ENCODE measurements at places on chromosomes 2 and 18.
A peak's percentile ranks its signal among the peaks of the same experiment; 100 is the strongest.

DNA sequence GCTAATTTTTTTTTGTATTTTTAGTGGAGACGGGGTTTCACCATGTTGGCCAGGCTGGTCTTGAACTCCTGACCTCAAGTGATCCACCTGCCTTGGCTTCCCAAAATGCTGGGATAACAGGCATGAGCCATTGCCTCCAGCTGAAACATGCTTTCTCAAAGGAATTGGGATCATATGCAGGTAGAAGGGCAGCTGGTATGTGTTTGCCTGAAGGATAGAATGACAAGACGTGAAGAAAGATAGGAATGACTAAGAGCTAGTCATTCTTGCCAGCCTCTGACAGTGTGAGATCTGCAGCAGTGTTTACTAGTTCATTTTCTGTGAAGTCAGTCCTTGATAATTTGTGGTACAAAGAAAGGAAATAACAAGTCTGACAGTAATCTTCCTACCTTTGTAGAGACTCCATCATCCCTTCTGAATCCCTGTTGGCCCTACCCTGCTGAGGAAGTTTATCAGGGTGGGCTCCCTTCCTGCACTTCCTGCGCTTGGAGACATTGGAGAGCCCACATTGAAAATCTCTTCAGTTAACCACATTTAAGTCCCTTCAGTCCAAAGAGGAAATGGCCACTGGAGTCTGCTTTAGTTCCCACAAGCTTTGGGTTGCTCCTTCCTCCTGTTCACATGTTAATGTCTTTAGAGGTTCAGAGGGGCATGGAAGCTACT, 14.7 kb downstream of the CFLAR start:
- DNase-seq = no peak

- no peak for DNase-seq
Measured at GRCh38 chr2:44789971-44790721, 151.4 kb upstream of the SIX3 start.

DNA sequence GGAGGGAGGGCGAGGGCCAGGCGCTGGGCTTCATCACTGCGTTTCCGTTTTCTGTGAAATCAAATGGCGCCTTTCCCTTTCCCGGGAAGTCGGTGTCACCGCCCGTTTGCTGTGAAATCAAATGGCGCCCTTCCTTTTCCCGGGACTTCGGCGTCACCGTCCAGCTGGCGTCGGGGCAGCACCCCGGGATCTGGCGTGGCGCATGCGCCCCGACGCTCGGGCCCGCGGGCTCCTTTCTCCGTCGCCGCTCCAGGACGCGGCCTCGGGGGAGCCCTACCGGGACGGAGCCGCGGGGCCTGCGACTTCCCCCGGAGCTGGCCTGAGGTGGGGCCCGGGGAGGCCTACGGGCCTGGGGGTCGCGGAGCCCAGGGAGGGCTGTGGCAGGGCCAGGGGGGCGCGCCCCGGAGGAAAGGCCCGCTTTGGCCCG, at the start of gene FAM228A:
Gene FAM228A, plus strand, starts transcription at position 203 of the 427 bp plus-strand sequence. CDS start 428 bp downstream, outside the sequence.
- no peak for DNase-seq

DNA sequence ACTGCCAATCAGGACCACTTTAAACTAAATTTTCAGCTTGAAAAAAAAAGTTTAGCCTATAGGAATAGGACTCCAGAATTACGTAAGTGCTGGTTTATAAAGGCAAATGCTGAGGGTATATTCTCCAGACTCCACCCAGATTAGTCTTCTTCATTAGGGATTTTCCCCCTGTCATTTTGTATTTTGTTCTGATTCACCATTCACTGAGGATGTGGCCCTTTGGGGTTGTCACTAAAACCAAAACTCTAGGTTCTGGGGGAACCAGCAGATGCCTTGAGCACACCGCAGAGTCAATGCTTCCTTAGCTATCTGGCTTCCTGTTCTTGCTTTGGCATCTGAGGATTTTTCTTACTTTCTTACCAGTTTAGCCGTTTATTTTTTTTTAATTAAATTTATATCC, 10.5 kb downstream of the SCYGR4 start:
- DNase-seq = no peak

- DNase-seq = no peak
Measured at GRCh38 chr2:226183550-226183949, 616.1 kb downstream of the IRS1 start.

- no peak for DNase-seq
Measured at GRCh38 chr2:43559391-43560230, 36.2 kb downstream of the THADA start.

DNA sequence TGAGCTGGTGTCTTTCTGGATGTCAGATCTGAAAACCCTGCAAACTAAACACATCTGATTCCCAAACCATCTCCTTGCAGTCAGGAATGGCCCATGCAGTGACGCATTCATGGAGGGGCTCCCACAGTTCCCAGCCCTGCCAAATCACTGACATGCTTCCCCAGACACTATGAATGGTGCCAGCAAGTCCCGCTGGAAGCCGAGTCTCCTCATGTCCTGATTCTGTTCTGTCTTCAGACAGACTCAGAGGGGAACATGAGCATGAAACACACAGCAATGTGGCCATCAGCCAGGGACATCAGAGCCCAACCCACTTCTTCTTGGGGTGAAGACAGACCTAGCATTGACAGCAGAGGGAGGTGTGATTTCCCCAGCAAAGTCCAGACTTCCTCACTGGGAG, 83.7 kb downstream of the TTC32 start:
- no peak for DNase-seq

DNA sequence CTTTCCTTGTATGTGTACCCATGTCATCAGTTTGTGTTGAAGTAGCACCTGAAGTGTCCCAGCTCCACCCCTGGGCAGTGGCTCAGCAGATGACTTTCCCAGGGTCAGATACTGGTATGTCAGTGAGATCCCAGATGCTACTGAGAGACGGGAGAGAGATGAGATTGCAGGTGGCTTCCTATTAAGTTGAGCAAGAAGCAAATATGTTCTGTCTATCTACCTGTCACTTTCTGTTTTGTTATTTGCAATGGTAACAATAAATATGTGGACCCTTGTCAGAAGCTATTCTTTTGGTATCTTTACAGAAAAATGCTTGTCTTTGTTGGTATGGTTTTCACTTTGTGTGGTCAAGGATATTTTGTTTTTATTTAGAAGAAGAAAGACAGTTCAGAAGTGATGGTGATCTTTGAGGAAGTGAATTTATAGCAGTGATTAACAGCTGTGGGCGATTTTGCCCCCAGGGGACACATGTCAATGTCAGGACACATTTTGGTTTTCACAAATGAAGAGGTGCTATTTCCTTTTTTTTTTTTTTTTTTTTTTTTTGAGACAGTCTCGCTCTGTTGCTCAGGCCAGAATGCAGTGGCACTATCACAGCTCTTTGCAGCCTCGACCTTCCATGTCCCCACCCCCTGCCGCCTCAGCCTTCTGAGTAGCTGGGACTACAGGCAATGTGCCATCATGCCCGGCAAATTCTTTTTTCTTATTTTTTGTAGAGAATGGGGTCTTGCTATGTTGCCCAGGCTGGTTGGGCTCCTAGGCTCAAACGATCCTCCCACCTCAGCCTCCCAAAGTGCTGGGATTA, 21.4 kb downstream of the MGAT5 start:
- no peak for DNase-seq

- DNase-seq = no peak
Measured at GRCh38 chr2:68787356-68787755, 52.7 kb downstream of the ARHGAP25 start.

DNA sequence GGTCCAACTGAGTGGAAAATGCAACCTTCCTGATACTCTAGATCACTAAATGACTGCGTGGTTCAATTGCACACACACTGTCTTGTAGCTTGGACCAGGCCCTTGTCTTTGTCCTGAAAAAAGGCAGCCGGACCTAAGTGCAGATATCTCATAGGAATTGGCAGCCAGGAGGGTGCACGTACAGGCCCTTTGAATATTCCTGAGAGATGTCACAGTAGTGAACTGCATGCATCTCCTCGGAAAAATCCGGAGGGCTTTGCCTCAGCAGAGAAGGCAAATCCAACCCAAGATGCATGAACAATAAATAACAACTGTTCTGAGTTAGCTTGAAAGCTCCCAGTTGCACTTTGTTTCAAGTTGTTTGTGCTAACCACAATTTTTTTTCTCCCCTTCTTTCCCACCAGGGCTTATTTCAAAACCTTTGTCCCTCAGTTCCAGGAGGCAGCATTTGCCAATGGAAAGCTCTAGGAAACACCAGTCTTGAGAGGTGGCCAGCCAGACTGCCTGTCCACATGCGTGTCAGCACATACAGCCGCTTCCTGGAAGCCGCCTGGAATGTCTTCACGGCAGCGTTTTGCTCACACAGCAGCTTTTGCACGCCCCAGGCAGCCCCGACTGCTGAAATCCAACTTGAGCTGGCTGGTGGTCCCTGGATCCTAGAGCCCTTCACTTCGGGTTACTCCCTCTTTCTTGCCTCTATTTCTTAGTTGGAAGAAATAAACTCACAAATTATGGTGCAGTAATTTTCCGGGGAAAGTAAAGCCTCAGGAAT, 54.4 kb upstream of the FOSL2 start:
- no peak for DNase-seq

GRCh38 chr18:44705075-44705675, 24.5 kb downstream of the SETBP1 start:
- DNase-seq = no peak

- DNase-seq = no peak
Measured at GRCh38 chr2:28350196-28350595, 42.5 kb upstream of the FOSL2 start.

- no peak for DNase-seq
Measured at GRCh38 chr2:220783671-220784070, 788.4 kb downstream of the EPHA4 start.

DNA sequence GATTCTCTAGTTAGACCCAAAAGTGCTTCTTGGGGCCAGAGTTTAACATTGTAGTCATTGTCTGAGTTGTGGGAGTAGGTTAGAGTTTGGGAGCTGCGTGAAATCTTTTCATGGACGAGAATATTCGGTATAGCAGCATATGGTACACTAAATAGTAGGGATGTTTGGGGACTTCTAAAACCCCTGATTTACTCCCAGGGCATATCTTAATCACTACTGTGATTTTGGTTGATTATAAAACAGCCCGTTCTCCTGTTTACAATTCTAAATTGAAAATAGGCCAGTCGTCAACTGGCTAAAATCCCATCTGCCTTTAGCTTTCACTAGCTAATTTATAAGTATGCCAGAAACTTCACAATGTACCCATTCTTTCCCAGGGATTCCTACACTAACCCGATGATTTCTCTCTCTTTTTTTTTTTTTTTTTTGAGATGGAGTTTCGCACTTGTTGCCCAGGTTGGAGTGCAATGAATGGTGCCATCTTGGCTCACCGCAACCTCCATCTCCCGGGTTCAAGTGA, 44.3 kb downstream of the MOB4 start:
- DNase-seq = peak; percentile 76

- DNase-seq = no peak
Measured at GRCh38 chr2:38711558-38711957, 39.6 kb downstream of the SRSF7 start.

GRCh38 chr2:29920130-29920577, 1.2 kb downstream of the ALK start:
- DNase-seq = peak; percentile 31

DNA sequence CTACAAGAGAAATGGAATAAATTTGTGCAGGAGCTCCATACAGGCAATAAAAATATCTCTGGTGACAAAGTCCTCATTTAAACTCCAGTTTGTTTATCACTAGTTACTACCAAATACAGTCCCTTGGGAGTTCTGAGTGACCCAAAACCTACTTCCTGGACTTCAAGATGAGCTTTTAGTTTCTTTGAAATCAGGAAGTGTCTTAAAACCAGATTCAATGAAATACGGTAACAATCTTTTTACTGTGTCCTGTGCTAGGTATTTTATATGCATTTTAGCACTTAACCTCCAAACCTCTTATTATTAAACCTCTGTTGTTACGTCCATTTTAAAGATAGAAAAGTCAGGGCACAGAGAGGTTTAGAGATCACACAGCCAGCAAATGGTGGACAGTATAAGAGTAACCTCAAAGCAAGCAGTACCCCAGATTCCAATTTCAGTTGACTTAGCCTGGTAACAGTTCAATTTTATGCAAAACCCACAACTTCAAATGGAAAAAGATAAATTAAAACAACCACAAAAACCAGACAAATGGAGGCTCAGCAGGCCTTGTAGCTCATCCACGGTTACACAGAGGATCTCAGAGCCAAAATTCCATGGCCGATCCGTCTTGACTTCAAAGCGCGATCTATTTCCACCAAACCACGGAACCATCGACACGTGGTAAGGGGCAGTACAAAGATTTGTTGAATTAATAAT, 1.3 kb upstream of the KCMF1 start:
- DNase-seq = no peak

GRCh38 chr2:17558053-17558452, 17.6 kb downstream of the VSNL1 start:
- DNase-seq = no peak

GRCh38 chr18:51716277-51716676, 518.8 kb upstream of the MEX3C start:
- DNase-seq = no peak

DNA sequence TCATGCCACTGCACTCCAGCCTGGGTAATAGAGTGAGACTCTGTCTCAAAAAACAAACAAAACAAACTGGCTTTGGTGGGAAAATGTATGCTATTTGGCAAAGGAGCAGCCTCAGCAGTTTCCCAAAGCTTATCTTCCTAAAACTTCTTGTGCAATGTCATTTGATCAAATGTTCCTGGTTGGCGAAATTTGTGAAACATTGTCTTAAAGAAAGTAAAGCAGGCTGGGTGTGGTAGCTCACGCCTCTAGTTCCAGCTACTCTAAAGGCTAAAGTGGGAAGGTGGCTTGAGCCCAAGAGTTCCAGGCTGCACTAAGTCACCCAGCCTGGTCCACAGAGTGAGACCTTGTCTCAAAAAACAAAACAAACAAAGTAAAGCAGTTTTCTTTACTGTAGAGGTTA, 17.3 kb upstream of the TAF4B start:
- no peak for DNase-seq

DNA sequence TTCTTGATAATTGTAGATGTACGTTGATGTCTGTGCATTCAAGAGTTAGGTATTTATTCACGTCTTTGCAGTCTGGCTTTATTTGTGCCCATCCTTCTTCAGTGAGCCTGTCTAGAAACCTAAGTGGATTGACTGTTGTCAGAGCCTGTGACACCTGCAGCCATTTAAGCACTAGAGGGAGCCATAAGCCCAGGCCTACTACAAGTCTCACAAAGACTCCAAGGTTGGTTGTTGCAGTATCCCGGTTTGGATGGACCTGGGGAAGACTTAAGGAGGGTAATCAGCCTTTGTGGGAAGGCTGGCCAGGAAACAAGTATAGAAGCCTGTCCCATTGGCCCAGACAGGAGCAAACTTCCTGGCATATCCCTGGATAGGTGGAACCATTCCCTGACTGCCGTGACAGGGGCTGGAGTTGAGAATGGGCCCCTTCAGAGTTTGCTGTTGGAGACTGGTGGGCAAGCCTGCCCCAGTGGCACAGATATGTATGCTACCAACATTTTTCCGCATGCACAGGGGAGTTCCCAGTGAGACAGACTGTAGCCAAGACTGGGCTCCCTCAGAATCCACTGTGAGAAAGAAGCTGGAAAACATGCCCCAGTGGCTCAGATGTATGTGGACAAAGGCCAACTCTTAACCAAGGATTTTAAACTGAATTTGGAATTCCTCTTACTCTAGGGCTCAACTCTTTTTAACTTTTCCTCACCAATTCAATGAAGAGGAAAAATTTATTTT, 9.3 kb upstream of the LRRC30 start:
- no peak for DNase-seq
